GM04503 (cell line): ENCODE measurements at places on chromosomes 1 and 21.

DNA sequence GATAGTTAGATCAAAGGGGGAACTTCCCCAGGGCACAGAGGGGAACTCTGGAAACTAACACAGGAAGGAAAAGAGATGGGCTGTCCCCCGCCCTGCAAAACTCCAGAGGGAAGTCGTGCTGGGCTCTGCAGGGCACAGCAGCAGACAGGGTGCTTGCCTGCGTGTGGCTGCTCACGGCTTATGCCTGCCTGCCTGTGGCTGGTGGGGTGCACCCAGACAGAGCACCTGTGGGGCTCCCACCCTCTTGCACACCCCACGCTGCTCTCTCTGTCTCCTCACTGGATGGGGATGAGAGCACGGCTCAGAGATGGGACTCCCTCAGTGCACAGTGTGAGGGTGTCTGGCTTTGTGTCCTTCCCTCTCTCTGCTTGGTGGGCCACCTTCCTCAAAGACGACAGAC is 13.5 kb upstream of the ETV3L start:
- DNase-seq: no peak

- DNase-seq: no peak
Measured at GRCh38 chr1:44973645-44974044, 12.8 kb downstream of the EIF2B3 start.

- no peak for DNase-seq
Measured at GRCh38 chr1:225863167-225863566, 19.0 kb downstream of the TMEM63A start.

DNA sequence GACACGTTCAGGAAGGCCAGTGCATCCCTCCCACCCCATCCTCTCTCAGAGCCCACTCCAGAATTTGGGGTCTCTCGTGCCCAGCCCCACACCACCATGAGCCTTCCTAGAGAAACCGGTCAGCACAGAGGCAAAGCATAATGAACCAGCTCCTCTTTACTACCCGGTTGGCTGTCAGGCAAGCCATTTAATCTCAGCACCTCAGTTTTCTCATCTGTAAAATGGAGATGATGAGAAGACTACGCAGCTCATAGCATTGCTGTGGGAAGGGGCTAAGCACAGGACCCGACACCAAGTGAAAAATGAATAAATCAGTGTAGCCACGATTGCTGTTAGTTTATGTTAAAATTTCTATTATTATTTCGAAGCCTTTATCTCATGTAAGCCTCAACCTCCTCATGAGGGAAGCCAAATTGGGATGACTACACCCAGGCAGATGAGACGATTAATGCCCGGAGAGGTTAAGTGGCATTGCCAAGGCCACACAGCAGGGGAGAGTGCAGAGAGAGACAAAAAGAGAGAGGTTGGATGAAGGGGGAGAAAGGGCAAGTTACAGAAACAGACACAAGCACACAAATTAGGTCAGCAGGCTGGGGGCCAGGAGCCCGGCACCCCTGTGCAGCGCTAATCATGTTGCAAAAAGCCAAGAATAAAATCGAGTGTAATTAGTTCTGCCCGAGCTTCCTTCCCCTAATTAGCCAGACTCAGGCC is 25.7 kb downstream of the SDC3 start:
- no peak for DNase-seq

DNA sequence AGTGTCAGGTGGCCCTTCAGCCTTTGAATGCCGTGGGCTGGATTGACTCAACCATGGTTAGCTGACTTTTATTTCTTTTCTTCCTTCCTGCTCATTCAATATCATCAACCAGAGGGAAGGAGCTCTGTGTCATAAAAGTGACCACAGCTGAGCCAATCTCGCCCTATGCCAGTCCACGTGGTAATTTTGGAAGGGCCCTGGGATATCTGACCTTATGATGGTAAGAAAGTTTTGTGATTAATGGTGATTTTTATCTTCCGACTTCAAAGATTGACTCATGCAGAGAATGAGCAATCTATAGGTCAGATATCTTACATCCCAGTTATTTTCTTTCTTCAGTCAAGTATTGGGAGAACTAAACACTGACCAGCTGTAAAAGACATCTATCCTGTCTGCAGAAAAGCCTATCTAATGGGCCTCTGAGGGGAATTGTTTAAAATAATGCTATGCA is 170.3 kb downstream of the ZC3H11B start:
- DNase-seq: no peak
